Stomach (tissue), 19 donors: ENCODE measurements at places on chromosomes 6 and 20. TPM values are rescaled to one million over a fixed set of nuclear protein-coding genes. Genes with fewer than 3 reads are reported as not detected.
A peak's percentile ranks its signal among the peaks of the same experiment; 100 is the strongest.

The NINL gene
- 6.4 TPM for polyA plus RNA-seq

The SOX18 gene
- polyA plus RNA-seq: 15.2 TPM

The GNRH2 gene
- not detected for polyA plus RNA-seq

The ZC2HC1B gene
- not detected for polyA plus RNA-seq

The KIZ gene
- polyA plus RNA-seq: 13.1 TPM

The CLPSL2 gene
- not detected for polyA plus RNA-seq

DNA sequence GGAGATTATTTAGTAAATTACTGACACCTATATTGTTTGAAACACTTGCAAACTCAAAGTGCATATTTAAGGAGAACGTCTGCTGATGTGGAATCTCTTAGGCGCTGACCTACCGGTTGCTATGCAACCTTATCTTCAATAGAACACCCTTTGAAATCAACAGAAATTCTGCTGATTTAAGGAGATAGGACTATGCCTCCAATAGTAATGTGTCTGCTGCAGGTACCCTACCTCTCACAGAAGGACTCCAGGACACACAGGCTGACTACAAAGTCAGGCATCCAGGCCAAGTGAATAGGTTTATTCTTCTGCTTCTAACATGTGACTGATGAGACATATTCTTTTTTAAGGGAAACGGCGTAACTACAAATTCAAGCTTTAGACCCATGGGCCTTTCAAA, 311.7 kb downstream of the CBLN4 start:
- DNase-seq: no peak
- H3K27ac ChIP-seq: no peak overlapping the region
- no peaks in the 10 kb centered on the region for H3K36me3 ChIP-seq
- no peaks in the 10 kb centered on the region for H3K4me1 ChIP-seq
- no peaks in the 10 kb centered on the region for H3K27me3 ChIP-seq

DNA sequence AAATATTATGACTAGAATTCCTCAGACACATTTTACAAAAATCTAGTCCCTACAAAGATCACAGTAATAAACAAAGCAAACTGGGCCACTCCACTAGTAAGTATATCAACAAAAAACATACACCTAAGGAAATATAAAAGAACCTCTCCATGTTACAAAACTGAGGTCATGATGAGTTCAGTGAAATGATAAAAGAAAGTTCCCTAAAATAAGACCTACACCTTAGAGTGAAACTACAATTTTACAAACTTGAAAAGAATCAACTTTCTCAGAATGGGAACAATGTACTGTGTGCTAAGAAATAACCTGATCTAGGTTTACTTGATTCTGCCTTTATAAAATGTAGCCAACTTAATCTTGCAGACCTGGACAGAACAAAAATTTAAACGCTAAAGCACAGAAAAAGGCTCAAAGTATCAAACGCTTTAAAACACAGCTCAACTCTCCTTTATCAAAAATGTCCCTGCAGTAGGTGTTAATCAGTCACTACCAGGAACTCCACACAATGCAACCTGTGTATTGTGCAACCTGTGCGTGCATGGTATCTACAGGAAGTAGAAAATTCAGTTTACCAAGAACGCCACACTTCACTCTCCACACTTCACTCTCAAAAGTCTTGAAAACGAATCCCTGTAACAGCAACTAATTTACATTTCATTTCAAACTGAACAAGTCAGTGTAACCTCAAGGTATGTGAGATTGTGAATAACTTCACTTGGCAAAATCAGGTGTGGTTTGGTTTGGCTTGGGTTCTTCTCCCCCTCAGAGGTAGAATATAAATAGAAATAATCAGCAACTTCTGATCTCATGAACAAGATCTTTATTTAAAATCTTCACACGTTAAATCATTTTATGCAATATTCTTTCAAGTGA, 1.8 kb downstream of the RALGAPA2 start:
- H3K27ac ChIP-seq: peak overlapping the region; percentile 95
- H3K4me3 ChIP-seq: peak overlapping the region; percentile 97
- H3K27me3 ChIP-seq: no peaks in the 10 kb centered on the region

- H3K4me1 ChIP-seq: peaks cover 22% of the 10 kb centered on the region
- no peaks in the 10 kb centered on the region for H3K27me3 ChIP-seq
- no peaks in the 10 kb centered on the region for H3K36me3 ChIP-seq
- peak; percentile 86 for DNase-seq
- no peak overlapping the region for H3K27ac ChIP-seq
These were observed 6.7 kb upstream of the KCNK15 start for GRCh38 chr20:44738813-44739477.

- H3K27me3 ChIP-seq: no peaks in the 10 kb centered on the region
- H3K27ac ChIP-seq: no peak overlapping the region
- H3K4me1 ChIP-seq: no peaks in the 10 kb centered on the region
- H3K36me3 ChIP-seq: no peaks in the 10 kb centered on the region
- no peak for DNase-seq
These were observed 44.9 kb downstream of the ADAT2 start for GRCh38 chr6:143405373-143406154.

DNA sequence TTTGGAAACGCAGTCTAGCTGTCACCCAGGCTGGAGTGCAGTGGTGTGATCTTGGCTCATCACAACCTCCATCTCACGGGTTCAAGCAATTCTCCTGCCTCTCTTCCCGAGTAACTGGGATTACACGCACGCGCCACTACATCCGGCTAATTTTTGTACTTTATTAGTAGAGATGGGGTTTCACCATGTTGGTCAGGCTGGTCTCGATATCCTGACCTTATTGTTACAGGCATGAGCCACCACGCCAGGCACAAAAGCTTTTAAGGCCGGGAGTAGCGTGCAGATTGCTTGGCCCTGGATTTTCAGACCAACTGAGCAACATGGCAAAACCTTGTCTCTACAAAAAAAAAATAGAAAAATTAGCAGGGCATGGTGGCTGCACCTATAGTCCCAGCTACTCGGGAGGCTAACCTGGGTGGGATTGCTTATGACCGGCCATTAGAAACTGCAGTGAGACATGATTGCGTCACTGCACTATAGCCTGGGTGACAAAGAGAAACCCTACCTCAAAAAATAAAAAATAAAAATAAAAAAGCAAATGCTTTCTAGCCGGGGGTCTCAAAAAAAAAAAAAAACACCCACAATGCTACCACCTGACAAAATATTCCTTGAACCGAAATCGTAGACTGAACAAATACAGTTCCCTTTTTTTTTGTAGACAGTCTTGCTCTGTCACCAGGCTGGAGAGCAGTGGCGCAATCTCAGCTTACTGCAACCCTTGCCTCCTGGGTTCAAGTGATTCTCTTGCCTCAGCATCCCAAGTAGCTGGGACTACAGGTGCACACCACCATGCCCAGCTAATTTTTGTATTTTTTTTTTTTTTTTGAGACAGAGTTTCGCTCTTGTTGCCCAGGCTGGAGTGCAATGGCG, 15.0 kb downstream of the RBM39 start:
- H3K27ac ChIP-seq: no peak overlapping the region
- no peak overlapping the region for H3K4me3 ChIP-seq

DNA sequence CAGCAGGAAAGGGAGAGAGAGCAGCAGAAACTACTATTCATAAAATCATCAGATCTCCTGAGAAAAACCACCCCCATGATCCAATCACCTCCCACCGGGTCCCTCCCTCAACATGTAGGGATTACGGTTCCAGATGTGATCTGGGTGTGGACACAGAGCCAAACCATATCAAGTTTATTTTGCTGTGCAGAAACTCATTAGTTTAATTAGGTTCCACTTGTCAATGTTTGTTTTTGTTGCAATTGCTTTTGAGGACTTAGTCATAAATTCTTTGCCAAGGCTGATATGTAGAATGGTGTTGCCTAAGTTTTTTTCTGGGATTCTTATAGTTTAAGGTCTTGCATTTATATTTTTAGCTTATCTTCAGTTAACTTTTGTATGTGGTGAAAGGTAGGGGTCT, 422.0 kb upstream of the HS3ST5 start:
- no peaks in the 10 kb centered on the region for H3K36me3 ChIP-seq
- H3K4me1 ChIP-seq: no peaks in the 10 kb centered on the region
- H3K27ac ChIP-seq: no peak overlapping the region
- no peak overlapping the region for H3K4me3 ChIP-seq
- H3K27me3 ChIP-seq: no peaks in the 10 kb centered on the region

- H3K4me1 ChIP-seq: no peaks in the 10 kb centered on the region
- H3K27me3 ChIP-seq: no peaks in the 10 kb centered on the region
- no peak for DNase-seq
- H3K4me3 ChIP-seq: no peak overlapping the region
These were observed 94.0 kb downstream of the AHI1 start for GRCh38 chr6:135403584-135403983.

- H3K36me3 ChIP-seq: no peaks in the 10 kb centered on the region
- no peak overlapping the region for H3K4me3 ChIP-seq
- DNase-seq: peak; percentile 47
These were observed 49.2 kb downstream of the SMPDL3A start for GRCh38 chr6:122838060-122838780.

GRCh38 chr6:27502508-27503435, 29.9 kb upstream of the ZNF184 start:
- peak overlapping the region; percentile 50 for H3K4me3 ChIP-seq
- no peaks in the 10 kb centered on the region for H3K36me3 ChIP-seq
- H3K27me3 ChIP-seq: peaks cover 49% of the 10 kb centered on the region
- H3K27ac ChIP-seq: peak overlapping the region; percentile 54
- H3K4me1 ChIP-seq: peaks cover 20% of the 10 kb centered on the region
- peak; percentile 73 for DNase-seq

GRCh38 chr20:17407550-17407949, 123.6 kb downstream of the BFSP1 start:
- H3K27me3 ChIP-seq: no peaks in the 10 kb centered on the region
- no peak overlapping the region for H3K27ac ChIP-seq

GRCh38 chr6:151176911-151177770, 62.6 kb upstream of the AKAP12 start:
- H3K4me1 ChIP-seq: no peaks in the 10 kb centered on the region
- no peak overlapping the region for H3K4me3 ChIP-seq
- no peak overlapping the region for H3K27ac ChIP-seq
- H3K36me3 ChIP-seq: no peaks in the 10 kb centered on the region
- DNase-seq: no peak

GRCh38 chr6:48486876-48487275, 375.9 kb upstream of the PTCHD4 start:
- H3K36me3 ChIP-seq: no peaks in the 10 kb centered on the region
- no peak overlapping the region for H3K27ac ChIP-seq
- no peaks in the 10 kb centered on the region for H3K4me1 ChIP-seq
- no peak for DNase-seq

GRCh38 chr6:30987304-30987703, 3.8 kb downstream of the MUC21 start:
- no peaks in the 10 kb centered on the region for H3K27me3 ChIP-seq
- DNase-seq: no peak
- H3K4me3 ChIP-seq: no peak overlapping the region
- peaks cover 10% of the 10 kb centered on the region for H3K4me1 ChIP-seq
- H3K36me3 ChIP-seq: no peaks in the 10 kb centered on the region

DNA sequence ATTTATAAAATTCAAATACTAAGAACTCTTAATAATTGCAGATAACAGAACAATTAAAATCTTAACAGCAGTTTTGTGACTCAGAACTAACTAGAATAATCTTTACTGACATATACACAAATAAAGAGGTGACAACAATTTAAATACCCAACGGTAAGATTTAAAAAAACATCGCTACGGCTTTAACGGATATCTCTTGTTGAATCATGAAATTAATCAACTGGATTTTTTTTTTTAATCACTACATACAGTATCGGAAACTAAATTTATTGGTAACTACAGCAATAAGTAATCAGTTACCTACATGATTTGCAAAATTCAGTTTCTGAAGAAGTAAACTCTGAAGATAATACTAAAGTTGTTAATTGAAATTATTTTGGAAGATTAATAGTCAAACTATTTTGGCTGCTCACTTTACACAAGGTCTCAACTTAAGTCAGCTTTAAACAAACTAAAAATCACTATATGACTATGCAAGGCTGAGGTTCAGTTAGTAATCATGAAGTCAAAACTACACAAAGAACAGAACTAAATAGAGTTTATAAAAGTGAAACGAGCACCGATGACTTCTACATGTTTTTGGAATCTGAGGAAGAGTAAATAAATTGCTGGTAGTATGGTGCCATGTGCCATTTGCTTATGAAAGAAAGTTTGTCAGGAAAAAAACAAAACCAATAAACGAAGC, 128.8 kb downstream of the HUS1B start:
- no peaks in the 10 kb centered on the region for H3K27me3 ChIP-seq
- H3K4me3 ChIP-seq: no peak overlapping the region
- H3K36me3 ChIP-seq: no peaks in the 10 kb centered on the region
- no peaks in the 10 kb centered on the region for H3K4me1 ChIP-seq
- DNase-seq: no peak

DNA sequence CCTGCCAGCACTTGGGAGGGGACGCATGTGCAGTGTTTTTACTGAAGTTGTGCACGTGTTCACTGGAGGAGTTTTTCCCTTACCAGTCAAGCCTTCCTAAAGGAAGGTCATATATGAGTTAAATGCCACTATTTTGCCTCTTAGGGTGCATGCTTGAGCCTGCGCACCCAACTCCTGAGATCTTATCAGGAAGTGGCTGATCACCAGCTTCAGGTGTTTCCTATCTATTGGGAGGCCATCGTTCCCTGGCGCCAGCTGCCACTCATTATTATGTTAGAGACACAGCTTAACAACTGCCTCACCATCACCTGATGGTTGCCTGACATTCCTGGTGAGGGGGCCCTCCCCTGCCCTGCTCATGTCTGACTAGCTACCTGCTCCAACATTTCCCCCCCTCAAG, 8.5 kb downstream of the ERVFRD-1 start:
- DNase-seq: no peak
- no peaks in the 10 kb centered on the region for H3K27me3 ChIP-seq
- no peaks in the 10 kb centered on the region for H3K4me1 ChIP-seq
- H3K27ac ChIP-seq: no peak overlapping the region
- H3K36me3 ChIP-seq: peaks cover 12% of the 10 kb centered on the region
- H3K4me3 ChIP-seq: no peak overlapping the region

- H3K27me3 ChIP-seq: no peaks in the 10 kb centered on the region
- no peak overlapping the region for H3K4me3 ChIP-seq
- DNase-seq: peak; percentile 61
- H3K27ac ChIP-seq: no peak overlapping the region
- H3K36me3 ChIP-seq: no peaks in the 10 kb centered on the region
These were observed 102.0 kb downstream of the POPDC3 start for GRCh38 chr6:105077596-105078385.

- peaks cover 5% of the 10 kb centered on the region for H3K4me1 ChIP-seq
- H3K27me3 ChIP-seq: no peaks in the 10 kb centered on the region
- no peak for DNase-seq
- H3K4me3 ChIP-seq: no peak overlapping the region
- H3K36me3 ChIP-seq: no peaks in the 10 kb centered on the region
- H3K27ac ChIP-seq: no peak overlapping the region
These were observed 259.4 kb downstream of the TMEM242 start for GRCh38 chr6:157063923-157064322.

DNA sequence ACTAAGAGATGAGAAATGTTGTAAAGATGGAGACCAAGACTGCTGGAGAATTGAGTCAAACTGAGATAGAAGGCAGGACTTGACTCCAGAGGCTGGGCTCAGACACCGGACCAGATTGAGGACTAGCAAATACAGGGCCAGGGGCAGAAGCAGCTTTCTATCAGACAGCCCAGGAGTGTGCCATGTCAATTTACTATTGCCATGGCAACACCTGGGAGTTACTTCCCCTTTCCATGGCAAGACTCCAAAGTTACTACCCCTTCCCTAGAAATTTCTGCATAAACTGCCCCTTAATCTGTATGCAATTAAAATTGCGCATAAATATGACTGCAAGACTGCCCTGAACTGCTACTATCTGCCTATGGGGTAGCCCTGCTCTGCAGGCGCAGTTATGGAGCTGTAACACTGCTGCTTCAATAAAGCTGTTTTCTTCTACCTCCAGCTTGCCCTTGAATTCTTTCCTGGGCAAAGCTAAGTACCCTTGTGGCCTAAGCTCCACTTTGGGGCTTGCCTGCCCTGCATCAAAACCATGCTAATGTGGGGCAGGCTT, 90.1 kb upstream of the EDN1 start:
- H3K36me3 ChIP-seq: no peaks in the 10 kb centered on the region
- no peak for DNase-seq
- H3K4me1 ChIP-seq: no peaks in the 10 kb centered on the region
- no peaks in the 10 kb centered on the region for H3K27me3 ChIP-seq
- H3K4me3 ChIP-seq: no peak overlapping the region
